GM23338 (cell line): ENCODE measurements at places on chromosomes 13 and 19.

DNA sequence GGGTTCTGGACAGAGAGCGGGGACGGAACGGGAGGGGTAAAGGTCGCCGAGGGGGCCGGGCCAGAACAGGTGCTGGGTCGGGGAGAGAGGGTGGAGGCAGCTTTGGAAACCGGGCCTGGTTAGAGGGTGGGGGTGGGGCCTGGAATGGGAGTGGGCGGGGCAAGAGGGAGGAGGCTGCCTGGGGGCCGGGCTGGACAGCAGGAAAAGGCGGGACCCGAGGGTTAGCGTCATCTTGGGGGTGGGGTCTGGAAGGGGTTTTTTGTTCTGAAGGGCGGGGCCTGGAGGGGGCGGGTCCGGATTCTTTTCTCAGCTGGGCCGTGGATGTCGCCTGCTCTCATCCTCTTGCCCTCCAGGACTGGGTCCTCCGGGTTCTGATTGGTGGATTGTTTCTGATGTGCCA, 4.3 kb upstream of the ZNF813 start:
- peak; percentile 98 for DNase-seq

GRCh38 chr13:42153199-42154113, 105.0 kb downstream of the DGKH start:
- no peak for DNase-seq

- no peak for DNase-seq
Observed at GRCh38 chr13:79225487-79226232, 180.4 kb downstream of the RBM26 start.

- peak; percentile 69 for DNase-seq
Observed at GRCh38 chr13:107351305-107351704, 783.4 kb upstream of the ARGLU1 start.

GRCh38 chr13:67267136-67267535, 37.0 kb upstream of the PCDH9 start:
- no peak for DNase-seq

- DNase-seq: no peak
Observed at GRCh38 chr13:30346789-30347167, 39.4 kb upstream of the KATNAL1 start.

DNA sequence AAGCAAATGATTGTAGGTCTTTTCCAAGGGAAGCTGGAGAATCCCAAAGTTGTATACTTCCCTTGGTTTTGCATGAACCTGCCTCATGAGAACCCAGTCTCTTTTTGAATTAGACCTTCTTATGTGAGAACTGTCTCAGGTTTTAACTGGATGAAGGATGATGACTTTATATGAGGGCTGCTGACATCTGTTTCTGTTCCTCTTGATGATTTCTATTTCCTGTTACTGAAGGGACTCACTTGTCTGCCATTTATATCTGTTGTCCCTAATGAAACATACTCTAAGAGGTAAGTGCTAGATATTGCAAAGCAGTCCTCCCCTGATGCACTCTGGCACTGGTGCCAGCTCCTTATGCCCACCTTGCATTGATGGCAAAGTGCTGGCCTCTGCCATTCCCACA, 33.6 kb downstream of the ERICH4 start:
- no peak for DNase-seq

DNA sequence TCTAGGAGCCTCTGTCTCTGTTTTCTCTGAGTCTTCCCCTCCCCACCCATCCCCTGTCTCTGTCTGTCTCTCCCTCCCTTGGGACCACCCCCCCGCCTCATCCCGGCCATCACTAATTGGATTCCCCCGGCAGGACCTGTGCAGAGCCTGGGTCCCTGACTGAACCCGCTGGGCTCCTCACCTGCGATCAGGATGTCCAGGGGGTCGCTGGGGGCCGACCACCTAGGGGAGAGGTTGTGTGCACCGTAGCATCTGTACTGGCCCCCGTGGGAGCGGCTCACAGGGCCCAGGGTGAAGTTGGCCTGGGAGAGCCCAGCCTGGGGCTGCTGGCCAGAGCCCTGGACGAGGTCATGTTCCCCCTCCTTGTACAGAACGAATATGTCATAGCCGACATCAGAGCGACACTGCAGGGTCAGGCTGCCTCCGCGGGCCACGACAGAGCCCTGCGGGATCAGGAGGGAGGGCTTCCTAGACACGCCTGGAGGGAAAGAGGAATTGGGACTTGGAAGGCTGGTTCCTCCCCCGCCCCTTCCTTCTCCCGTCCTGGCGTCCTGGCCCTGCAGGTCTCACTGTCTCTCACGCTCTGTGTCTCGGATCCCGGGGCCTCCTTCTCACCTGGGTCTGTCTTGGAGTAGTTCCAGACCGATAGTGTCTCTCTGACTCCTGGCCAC, 1.8 kb downstream of the LILRB5 start:
- DNase-seq: no peak

GRCh38 chr13:85266331-85266730, 532.9 kb downstream of the SLITRK6 start:
- DNase-seq: no peak

- no peak for DNase-seq
Observed at GRCh38 chr13:99431927-99432608, 69.2 kb upstream of the TM9SF2 start.

DNA sequence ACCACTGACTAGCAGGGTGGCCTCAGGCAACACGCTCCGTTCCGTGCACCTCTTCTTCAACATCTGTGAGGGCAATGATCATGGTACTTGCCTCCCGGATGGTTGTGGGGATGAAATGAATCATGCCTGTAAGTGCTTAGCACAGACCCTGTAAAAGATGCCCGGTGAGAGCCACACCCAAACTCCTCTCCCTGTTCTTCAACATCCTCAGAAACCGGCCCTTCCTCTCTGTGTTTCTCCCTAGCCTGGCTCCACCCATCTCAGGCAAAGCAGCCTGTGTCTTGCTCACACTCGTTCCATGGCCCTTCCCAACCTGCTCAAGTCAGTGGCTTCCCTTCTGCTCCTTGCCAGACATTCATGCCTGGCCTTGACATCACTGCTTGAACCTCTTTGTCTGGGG, 5.8 kb upstream of the DMKN start:
- DNase-seq: no peak

- no peak for DNase-seq
Observed at GRCh38 chr19:8115805-8116396, 33.5 kb downstream of the FBN3 start.

- DNase-seq: peak; percentile 51
Observed at GRCh38 chr13:23856008-23856750, 33.0 kb downstream of the MIPEP start.

DNA sequence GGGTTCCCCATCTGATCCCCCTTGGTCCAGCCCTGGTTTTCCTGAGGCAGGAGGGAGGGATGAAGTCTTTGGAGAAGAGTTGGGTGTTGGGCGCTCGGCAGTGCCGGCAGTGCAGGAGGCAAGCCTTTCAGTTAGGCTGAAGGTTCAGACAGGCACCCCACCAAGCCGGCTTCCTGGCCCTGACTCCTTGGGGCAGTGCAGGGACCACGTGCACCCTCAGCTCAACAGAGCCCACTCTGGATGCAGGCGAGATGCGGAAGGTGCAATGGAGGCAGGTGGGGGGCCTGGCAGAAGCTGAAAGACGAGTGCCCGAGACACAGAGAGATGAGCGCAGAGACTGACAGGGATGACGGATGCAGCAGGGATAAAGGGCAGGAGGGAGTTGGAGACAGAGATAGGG, 11.1 kb downstream of the MAMSTR start:
- peak; percentile 50 for DNase-seq

GRCh38 chr19:17091758-17092333, 16.3 kb downstream of the MYO9B start:
- DNase-seq: no peak

- DNase-seq: no peak
Observed at GRCh38 chr19:54586397-54586796, 7.0 kb upstream of the LILRA1 start.

- no peak for DNase-seq
Observed at GRCh38 chr13:97300871-97301270, 78.7 kb downstream of the MBNL2 start.

GRCh38 chr13:79445968-79446645, 34.8 kb upstream of the NDFIP2 start:
- peak; percentile 74 for DNase-seq

DNA sequence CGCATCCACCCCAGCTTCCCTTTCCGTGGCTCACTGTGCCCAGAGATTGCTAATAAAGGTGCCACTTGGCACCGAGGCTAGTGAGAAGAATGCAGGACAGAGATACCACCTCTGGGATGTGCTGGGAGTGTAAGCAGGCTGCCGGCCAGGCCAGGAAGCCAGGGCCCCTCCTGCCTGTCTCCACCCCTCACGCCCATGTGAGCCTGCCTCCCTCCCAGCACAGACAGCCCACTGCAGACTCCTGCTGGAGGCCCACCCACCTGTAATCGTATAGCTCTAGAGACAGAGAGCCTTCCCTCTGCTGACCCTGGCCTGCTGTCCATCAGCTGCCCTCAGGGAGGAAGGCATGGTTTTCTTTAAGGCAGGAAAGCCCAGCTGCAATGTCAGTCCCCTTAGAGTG, 13.9 kb downstream of the VSTM2B start:
- DNase-seq: no peak

- no peak for DNase-seq
Observed at GRCh38 chr13:47168066-47168465, 271.2 kb upstream of the HTR2A start.

GRCh38 chr19:5436106-5436947, 18.9 kb upstream of the ZNRF4 start:
- DNase-seq: peak; percentile 96

DNA sequence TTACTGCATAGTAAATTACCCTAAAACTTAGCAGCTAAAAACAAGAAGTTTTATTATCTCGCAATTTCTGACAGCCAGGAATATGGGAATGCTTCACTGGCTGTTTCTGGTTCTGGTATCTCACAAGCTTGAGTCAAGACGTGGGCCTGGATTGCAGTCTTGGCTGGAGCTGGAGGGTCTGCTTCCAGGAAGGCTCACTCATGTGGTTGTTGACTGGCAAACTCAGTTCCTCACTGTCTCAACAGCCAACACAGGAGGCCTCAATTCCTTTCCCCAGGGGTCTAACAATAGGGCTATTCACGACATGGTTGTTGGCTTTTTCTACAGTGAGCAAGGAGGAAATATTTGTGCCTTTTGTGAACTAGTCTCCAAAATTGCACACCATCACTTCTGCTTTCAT, 146.3 kb downstream of the GPC5 start:
- peak; percentile 67 for DNase-seq

GRCh38 chr13:40190641-40191100, 475.8 kb downstream of the FOXO1 start:
- no peak for DNase-seq

GRCh38 chr19:18274219-18274780, at the start of gene IQCN:
TSS of gene IQCN (minus strand) at chr19:18274452. CDS start at chr19:18269478, 4,974 bp downstream.
- DNase-seq: peak; percentile 74

DNA sequence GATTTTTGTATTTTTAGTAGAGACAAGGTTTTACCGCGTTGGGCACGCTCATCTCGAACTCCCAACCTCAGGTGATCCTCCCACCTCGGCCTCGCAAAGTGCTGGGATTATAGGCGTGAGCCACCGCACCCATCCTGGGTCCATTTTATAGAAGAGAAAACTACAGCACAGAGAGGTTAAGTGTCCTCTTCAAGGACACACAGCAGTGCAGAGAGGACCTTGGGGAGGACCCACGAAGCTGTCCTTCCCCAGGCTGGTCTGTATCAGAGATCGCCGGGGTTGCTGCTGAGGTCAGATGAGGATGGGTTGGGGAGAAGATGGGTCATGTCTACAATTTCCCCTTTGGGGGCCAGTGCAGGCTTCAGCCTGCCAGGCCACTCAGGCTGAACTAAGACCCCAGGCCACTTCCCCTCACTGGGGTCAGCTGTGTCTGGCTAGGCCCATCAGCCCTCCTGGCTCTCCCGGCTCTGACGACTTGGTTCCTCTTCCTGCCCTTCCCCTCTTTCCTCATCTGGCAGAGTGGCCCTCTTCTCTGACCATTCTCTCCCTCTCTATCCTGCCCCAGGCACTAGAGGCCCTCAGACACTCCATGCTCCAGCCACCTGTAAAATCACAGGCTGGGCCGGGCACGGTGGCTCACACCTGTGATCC, 9.6 kb downstream of the MYO1F start:
- DNase-seq: no peak

DNA sequence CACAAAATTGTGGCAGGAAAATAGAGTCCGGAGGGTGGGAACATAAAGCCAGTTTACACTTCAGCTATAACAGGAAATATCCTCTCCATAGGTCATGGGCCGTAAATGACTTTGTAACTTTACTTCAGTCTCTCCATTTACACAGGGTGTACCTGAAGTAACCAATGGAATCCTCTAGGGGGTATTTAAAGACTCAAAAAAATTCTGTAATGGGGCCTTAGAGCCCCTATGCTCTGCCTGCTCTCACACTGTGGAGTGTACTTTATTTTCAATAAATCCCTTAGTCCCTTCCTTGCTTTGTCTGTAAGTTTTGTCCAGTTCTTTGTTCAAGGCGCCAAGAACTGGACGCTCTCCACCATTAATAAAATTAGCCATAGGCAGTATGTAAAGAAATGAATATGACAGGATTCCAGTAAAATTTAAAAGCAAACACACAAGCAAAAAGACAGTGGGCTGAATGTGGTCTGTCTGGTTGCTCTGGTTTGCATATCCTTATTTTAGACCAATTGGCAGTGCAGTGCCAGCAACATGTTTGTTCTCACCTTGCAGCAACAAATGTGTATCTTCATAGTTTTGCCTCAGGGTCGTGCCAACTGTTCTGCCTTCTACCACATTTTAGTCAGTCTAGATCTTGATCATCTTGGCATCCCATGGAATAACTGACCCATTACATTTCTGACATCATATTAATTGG, 801.5 kb upstream of the SPRY2 start:
- DNase-seq: peak; percentile 28

GRCh38 chr13:63184693-63185092, 1769.0 kb upstream of the PCDH20 start:
- peak; percentile 84 for DNase-seq

GRCh38 chr13:51364404-51365008, 25.0 kb downstream of the SERPINE3 start:
- no peak for DNase-seq

DNA sequence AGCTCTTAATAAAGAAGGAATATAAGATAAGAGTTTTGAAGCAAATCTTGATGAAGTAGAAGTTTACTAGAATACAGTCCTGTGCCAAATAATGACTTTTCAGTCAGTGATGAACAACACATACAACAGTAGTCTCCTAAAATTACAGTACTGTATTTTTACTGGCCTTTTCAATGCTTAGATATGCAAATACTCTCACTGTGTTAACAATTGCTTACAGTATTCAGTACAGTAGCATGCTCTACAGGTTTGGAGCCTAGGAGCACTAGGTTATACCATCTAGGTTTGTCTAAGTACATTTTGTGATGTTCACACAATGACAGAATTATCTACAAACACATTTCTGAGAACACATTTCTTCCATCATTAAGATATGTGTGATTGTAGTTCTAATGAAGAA, 316.7 kb upstream of the KLHL1 start:
- DNase-seq: no peak

- DNase-seq: no peak
Observed at GRCh38 chr13:21576426-21576825, 27.5 kb downstream of the MICU2 start.

GRCh38 chr13:25688536-25688935, 316.8 kb downstream of the ATP8A2 start:
- no peak for DNase-seq

DNA sequence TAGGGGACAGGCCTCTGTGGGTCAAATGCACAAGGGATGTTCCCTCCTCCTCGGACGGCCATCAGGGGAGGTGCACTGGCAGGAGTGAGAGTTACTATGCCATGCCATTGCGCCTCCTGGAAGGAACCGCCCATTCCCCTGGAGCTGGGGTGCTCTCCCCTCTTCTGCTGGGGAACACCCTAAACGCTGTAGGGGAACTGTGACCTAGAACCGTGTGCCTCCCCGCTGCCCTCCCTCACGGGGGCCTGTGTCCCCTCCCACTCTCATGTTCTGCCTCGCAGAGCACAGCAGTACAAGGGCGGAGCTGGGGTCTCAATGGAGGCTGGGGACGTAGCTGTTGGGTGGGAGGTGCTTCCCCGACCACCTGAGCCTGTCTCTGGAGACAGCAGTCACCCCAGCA, 17.2 kb upstream of the CRTC1 start:
- DNase-seq: no peak
